Osteocyte (in vitro differentiated cells): ENCODE measurements at places on chromosomes 5 and 9. TPM values are rescaled to one million over a fixed set of nuclear protein-coding genes. Genes with fewer than 3 reads are reported as not detected.

DNA sequence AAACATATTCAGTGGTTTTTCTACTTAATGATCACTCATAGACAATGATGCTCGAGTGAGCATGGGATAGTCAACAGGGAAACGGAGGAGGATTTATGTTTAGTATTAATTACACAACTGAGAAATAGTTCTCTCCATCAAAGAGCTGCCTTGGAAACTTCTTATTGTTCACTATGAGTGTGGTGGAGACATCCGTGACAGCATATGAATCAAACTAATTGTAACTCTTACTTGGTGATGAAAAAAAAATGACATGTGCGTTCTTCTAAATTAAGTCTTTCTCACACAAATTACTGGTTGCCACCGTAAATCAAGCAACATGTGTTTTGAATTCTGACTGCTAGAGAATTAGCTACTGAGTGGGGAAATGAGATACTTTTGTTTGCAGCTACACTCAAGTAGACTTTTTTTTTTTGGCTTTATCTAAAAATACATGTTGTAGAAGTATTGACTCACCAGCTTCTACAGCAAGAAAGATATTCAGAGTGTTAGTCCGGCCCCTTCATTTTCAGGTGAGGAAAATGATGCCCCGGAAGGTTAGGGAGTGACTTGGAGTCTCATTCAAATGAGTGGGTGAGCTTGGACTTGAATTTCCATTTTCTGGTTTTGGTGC, 179.4 kb downstream of the CFAP90 start:
- no peak for DNase-seq

DNA sequence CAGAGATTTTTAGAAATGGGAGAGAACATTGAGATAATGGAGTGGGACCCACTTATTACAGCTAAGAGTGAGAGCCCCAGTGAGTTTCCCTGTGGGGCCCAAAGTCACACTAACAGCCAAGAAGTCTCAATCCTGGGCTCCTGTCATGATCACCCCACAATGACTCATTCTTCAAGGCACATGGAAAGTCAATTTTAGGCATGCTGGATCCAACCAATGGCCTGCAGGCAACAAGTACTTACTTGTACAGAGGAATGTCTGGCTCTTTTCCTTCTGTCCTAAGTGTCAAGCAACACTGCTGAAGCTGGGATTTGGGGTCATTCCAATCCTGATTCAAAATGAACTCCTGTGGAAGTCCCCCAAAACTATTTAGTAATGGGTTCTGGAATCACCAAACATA, 123.1 kb downstream of the DROSHA start:
- no peak for DNase-seq

DNA sequence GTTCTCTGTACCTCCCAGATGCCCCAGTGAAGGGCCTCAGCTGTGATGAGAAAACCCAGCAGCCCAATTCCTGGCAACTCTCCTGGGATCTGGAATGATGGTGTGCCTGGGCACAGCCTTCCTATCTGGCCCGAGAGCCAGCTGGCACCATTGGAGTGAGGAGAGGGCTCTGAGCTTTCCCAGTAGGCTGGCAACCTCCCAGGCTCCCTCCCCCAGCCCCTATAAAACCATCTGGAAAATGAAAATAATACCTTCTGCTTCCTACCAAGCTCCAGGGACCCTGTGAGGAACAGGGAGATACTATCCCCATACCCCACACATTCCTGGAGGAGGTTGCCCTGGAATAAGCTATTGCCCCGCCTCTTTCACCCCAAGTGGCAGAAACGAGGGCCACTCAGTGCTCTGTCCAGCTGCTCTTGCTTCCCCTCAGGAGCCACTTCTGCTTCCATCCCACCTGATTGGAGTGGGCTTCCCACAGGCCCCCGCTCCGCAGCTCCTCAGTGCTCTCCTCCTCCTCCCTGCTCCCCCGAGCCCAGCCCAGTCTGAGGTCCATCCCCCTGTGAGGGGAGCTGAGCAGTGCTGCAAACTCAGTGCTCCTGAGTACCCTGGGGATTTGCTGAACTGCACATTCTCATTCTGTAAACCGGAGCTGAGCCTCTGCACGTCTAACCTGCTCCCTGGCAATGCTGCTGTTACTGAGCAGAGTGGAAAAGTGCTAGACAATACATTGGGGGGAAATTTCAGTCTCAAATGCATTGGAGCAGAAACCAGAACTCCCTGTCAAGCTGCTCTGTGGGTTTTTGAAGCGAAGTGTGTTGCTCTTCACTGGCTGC, 74.7 kb downstream of the THBS4 start:
- no peak for DNase-seq

DNA sequence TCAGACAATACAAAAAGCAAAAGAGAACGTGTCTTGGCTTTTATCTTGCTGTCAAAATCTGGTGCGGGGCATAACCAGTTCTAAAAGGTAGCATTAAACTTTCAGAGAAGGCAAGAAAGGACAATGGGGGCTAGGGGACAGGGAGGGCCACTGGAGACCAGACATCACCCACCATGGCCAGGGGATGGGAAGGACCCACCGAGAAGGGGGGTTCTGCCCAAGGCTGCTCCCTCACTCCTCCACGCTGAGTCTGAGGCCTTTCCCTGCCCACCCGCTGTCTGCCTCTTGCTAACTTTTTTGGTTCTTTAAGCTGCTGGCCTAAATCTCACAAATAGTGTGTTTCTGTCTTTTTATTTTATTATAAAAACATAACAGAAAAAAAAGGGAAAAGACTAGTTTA, 33.6 kb downstream of the ATPSCKMT start:
- peak; percentile 69 for DNase-seq

DNA sequence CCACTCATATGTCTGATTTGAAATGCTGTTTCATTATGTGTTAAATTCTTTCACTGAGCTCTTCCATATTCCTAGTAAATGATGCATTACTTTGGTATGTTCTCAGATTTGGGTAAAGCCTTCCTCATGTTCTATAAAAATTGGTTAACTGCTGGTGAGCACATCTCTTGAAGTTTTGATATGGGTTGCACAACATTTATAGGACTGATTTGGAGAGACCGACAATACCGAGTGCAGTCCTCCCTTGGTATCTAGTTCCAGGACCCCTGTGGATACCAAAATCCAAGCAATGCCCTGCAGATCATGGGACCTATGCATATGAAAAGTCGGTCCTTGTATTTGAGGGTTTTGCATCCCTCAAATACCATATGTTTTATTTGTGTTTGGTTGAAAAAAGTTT, 37.8 kb downstream of the WDR36 start:
- no peak for DNase-seq

GRCh38 chr9:115002371-115003120, 72.2 kb upstream of the TNFSF8 start:
- no peak for DNase-seq

GRCh38 chr9:125997196-125997823, 250.1 kb downstream of the PBX3 start:
- DNase-seq = no peak

- DNase-seq = peak; percentile 96
These were observed at the start of gene TEX10 for GRCh38 chr9:100352727-100353505. TSS of gene TEX10 (minus strand) at chr9:100352942. CDS start at chr9:100349363, 3,579 bp downstream.

GRCh38 chr9:121230256-121230655, 28.6 kb upstream of the RAB14 start:
- no peak for DNase-seq

DNA sequence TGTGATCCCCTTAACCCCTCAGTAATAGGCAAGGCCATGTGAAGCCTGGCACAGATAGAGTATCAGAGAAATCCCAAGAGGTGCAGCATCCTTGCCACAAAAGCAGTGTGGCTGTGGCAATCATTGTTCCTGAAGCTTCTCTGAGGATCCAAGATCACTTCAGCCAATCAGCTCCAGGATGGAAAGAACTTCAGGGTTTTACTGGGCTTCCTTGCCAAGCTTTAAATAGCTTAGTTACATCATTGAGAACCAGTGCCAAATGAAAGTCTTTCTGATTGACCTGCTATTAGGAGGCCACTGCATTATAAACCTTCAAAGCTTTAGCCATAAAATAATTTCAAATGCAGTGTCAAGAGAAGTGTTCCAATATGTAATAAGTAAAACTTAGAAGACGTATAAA, 430.6 kb downstream of the PIK3R1 start:
- DNase-seq = no peak

GRCh38 chr9:127277770-127278169, 13.2 kb downstream of the GARNL3 start:
- DNase-seq = no peak

- no peak for DNase-seq
These were observed 631.5 kb downstream of the MTRR start for GRCh38 chr5:8500426-8500825.

GRCh38 chr9:135156525-135157510, 69.3 kb downstream of the OLFM1 start:
- no peak for DNase-seq

- no peak for DNase-seq
These were observed 18.6 kb upstream of the MOB3B start for GRCh38 chr9:27548055-27548741.

DNA sequence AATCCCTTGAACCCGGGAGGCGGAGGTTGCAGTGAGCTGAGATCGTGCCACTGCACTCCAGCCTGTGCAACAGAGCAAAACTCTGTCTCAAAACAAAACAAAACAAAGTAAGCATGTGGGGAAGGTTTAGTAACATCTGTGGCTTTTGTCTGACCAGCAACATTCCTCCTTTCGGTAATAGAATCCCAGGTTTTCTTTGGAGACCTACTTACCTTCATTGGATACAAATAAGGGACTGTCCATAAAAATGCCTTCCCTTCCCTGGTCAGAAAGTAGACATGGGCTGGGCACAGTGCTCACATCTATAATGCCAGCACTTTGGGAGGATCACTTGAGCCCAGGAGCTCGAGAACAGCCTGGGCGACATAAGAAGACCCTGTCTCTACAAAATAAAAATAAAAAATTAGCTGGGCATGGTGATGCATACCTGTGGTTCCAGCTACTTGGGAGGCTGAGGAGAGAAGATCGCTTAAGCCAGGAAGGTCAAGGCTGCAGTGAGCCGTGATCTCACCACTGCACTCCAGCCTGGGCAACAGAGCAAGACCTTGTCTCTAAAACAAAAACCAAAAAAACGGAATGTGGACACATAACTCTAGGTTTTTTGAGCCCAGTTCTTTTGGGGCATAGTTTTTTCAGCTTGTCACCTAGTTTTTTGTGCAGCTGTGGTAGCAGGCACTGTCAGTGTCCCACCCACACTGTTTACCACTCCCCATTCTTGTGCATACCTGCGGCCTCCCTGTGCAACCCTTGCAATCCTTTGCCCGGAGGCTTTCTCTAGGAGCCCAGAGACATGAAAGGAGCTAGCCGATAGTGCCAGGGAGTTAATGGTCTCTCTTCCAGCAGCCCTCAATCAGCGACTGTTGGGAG, 9.0 kb upstream of the SPINK4 start:
- no peak for DNase-seq

- peak; percentile 87 for DNase-seq
These were observed 110.1 kb downstream of the FOXD1 start for GRCh38 chr5:73338256-73339050.

- DNase-seq = no peak
These were observed 659.3 kb downstream of the ACTL7B start for GRCh38 chr9:108196332-108197007.

GRCh38 chr9:5518937-5519319, 8.6 kb downstream of the PDCD1LG2 start:
- DNase-seq = no peak

- peak; percentile 51 for DNase-seq
These were observed 197.6 kb downstream of the DRD1 start for GRCh38 chr5:175246242-175246888.

- no peak for DNase-seq
These were observed 152.2 kb downstream of the ADAMTSL1 start for GRCh38 chr9:18626046-18626698.

GRCh38 chr9:131657940-131658339, 81.9 kb downstream of the RAPGEF1 start:
- DNase-seq = no peak

GRCh38 chr5:113169720-113170119, 193.1 kb downstream of the DCP2 start:
- DNase-seq = no peak

DNA sequence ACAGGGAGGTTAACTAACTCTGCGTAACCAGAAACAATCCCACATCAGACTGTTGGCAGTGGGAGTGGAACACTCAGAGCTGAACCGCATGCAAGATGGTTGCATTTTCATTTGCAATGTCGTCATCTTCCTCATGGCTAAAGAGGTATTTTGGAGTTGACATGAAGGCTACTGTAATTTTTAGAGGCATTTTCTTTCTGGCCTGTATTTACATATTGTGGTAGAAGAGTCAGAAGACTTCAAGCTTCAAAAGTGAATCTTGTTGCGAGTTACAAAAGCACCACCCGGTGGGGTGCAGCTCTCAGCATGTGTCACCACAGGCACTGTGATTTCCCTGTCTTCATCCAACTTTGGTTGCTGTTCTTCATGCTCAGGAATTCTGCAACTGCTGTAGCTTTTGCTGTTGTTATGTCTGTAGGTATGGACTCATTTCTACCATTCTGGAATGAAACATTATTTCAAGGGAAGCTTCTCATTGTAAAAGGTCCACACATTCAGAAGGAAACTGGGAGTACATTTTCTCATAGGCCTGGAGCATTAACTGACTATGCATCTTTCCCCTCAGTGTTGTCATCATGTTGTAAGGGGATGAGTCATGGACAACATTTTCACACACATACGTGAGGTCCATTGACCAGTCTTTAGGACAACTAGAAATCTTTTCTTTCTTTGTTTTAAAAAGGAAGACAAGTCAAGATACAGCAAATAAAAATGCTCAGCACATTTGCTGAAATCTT, 35.4 kb upstream of the GDNF start:
- DNase-seq = no peak

DNA sequence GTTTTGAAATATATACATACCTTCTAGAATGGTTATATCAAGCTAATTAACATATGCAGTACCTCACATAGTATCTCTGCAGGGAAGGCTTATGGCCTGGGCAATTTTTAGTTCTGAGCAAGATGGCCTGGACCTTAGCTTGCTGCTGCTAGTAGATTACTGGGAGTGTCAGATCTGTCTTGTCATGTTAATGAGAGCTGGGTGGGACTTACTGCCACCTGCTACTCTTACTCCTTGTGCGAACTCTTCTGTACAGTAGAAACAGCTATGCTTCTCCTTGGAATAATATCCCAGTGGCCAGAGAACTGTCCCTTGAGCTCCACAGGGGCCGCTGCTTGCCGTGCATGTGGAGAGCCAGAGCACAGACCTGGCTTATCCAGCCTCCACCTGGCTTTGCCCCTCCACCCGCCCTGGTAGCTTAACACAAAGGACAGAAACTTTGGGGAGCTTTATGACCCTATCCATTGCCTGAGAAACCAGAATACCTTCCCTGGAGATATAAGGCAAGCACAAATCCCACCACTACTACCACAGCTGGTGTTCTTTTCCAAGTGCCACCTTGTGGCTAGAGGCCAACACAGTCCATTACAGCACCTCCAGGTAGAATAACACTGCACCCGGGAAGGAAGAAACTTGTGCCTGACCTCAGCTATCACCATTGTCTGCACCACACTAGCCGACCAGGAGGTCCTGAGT, 74.4 kb upstream of the RUSC2 start:
- no peak for DNase-seq

- no peak for DNase-seq
These were observed 28.1 kb downstream of the SLIT3 start for GRCh38 chr5:169272731-169273427.

The SARDH gene
- total RNA-seq = 0.21 and 0.56 TPM in 2 replicates

The ADAMTSL2 gene
- 0.10 and 0.11 TPM in 2 replicates for total RNA-seq

The CDH10 gene
- total RNA-seq = not detected in 2 replicates

The ANXA2R gene
- 5.2 and 5.3 TPM in 2 replicates for total RNA-seq

The GRXCR2 gene
- total RNA-seq = not detected in 2 replicates

The FUBP3 gene
- 67.7 and 72.7 TPM in 2 replicates for total RNA-seq
